Hepatocyte (in vitro differentiated cells): ENCODE measurements at places on chromosomes 11 and 22. TPM values are rescaled to one million over a fixed set of nuclear protein-coding genes. Genes with fewer than 3 reads are reported as not detected.
A peak's percentile ranks its signal among the peaks of the same experiment; 100 is the strongest.

DERL3 gene
- total RNA-seq: 1.6 and 1.8 TPM in 2 replicates

DNA sequence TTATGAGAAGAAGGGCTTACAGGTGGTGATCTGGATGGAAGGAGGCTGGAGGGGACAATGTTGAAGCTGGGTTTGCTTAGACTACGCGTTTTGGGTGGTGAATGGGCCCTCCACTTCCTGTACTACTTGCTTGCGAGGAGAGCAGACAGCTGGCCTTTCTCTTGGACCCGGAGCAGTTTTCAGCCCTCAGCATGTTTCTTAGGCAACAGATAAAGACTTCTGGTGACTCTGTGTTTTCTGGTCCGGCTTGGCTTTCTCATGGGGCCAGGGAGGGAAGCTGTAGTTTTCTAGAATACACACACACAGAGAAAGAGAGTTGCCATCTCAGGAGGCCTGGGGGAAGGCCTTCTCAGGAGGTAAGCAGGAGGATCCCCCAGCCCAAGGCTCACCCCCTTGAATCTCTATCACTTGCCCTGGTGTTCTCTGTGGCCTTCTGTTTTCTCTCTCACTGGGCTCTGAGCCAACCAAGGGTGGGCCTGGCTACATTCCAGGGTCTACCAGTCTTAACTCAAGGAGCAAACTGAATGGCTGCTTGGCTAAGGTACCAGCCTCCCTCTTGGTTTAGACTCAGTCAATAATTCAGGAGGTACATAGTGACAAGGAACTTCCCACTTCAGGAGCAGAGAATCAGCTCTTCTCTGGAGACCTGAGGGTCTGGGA lies 2.4 kb downstream of the CCS start:
- DNase-seq: peak; percentile 38
- no peak overlapping the region for H3K4me3 ChIP-seq
- H3K27me3 ChIP-seq: no peaks in the 10 kb centered on the region
- peak overlapping the region; percentile 83 for H3K27ac ChIP-seq

DNA sequence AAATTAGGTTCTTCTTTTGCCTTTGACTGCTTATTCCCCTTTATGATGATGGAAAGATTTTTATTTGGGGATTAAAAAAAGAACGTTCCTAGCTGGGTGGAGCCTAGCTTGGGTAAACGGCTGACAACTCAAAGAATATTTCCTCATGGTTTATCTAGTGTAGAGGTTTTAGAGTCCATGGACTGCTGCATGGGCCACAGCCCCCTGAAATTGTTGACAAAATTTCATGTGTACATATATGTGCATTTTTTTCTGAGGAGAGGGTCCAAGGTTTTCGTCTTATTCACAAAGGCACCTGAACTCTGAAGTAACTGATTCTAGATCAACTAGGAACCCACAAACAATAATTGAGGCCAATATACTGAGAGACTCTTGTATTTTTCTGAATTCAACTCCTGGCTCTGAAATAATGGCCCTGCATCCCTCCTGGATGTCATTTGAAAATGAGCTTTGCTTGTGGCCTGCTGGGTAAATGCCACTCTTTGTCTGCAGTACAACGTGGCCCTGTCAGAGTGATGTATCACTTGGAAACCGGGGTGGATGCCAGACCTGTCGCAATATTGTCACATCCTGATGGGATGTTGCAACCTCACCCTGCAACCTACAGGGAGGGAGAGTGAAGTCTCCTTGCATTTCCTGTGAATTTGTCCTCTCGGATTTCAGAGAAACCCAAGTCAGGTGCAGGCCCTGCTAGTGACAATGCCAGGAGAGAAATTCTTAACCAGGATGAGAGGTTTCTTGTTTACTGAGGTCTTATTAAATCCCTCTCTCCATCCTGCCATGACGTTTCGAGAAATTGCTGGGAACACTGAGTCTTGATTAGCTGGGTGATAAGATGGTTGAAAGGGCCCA lies 33.8 kb downstream of the EHF start:
- no peaks in the 10 kb centered on the region for H3K27me3 ChIP-seq
- peaks cover 6% of the 10 kb centered on the region for H3K4me1 ChIP-seq
- DNase-seq: peak; percentile 70
- H3K36me3 ChIP-seq: no peaks in the 10 kb centered on the region

DNA sequence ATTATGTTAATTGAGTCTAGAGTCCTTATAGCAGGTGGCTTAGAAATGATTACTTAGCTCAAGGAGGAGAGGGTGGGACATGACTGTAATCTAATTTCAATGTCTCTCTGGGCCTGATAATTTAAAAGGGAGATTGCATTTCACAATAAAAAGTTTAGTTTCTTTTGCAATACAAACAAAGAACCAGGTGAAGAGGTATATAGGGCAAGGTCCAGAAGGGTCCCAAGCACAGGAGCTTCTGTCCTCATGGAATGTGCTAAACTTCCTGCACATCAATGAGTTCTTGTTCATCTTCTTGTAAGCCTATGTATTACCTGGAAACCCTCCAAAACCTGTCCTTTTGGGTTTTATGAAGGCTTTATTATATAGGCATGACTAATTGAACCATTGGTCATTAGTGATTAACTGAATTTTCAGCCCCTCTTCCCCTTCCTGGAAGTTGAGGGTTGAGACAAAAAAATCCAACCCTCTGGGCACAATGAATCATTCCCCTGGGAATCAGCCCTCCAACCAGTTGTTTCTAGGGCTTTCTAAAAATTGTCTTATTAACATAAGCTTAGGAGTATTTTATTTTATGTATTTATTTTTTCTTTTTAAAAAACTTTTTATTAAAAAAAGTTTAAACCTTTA lies 37.6 kb downstream of the MS4A2 start:
- H3K27ac ChIP-seq: no peak overlapping the region
- DNase-seq: no peak
- no peaks in the 10 kb centered on the region for H3K36me3 ChIP-seq

GRCh38 chr11:35178067-35178805 lies 39.3 kb downstream of the CD44 start:
- H3K36me3 ChIP-seq: no peaks in the 10 kb centered on the region
- DNase-seq: no peak
- H3K4me3 ChIP-seq: no peak overlapping the region
- H3K27ac ChIP-seq: no peak overlapping the region
- H3K4me1 ChIP-seq: peaks cover 9% of the 10 kb centered on the region

C11orf65 gene
- 0.50 and 1.0 TPM in 2 replicates for total RNA-seq

RAB39A gene
- total RNA-seq: 0.43 and 1.6 TPM in 2 replicates

- H3K27ac ChIP-seq: no peak overlapping the region
- DNase-seq: peak; percentile 90
- H3K4me1 ChIP-seq: no peaks in the 10 kb centered on the region
- no peaks in the 10 kb centered on the region for H3K27me3 ChIP-seq
- no peaks in the 10 kb centered on the region for H3K36me3 ChIP-seq
Observed at GRCh38 chr11:44927174-44927661, 23.5 kb downstream of the TP53I11 start.

DNA sequence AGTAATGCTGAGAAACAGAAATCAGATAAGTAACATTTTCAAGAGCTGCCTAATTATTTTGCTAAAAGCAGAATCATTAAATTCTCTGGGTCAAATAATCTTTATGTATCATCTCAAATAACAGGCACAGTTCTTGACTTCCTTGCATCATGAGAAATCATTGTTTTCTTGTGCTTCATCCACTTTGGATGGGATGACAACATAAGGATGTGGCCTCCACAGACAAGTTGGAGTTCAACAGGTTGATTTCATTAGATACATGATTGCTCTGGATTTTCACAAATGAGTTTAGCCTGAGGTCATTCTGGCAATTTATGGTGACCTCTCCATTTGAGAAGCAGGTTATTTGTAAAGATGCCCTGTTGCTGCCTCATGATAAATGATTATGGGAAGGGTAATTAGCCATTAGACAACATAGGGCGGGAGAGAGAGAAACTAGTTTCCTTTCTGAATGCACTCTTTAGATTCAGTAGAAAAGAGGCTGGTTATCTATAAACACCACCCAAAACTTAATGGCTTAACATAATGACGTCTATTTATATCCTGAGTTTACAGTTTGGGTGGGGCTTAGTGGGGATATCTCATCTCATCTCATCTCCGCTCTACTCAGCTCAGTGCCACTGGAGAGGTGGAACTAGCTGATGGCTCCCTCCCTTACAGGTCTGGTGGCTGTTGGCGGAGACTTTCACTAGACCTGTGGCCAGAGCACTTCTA lies 35.0 kb upstream of the ADORA2A start:
- no peaks in the 10 kb centered on the region for H3K36me3 ChIP-seq
- no peak for DNase-seq
- H3K27ac ChIP-seq: peak overlapping the region; percentile 40
- peaks cover 17% of the 10 kb centered on the region for H3K4me1 ChIP-seq
- H3K4me3 ChIP-seq: no peak overlapping the region

APOC3 gene
- total RNA-seq: 2,309 and 2,825 TPM in 2 replicates

- peaks cover 4% of the 10 kb centered on the region for H3K4me1 ChIP-seq
- no peak for DNase-seq
- H3K27ac ChIP-seq: no peak overlapping the region
- no peaks in the 10 kb centered on the region for H3K36me3 ChIP-seq
- no peak overlapping the region for H3K4me3 ChIP-seq
Observed at GRCh38 chr22:50034126-50035081, 21.8 kb upstream of the IL17REL start.

- H3K27me3 ChIP-seq: no peaks in the 10 kb centered on the region
- peaks cover 78% of the 10 kb centered on the region for H3K4me1 ChIP-seq
- no peak overlapping the region for H3K4me3 ChIP-seq
- no peaks in the 10 kb centered on the region for H3K36me3 ChIP-seq
Observed at GRCh38 chr11:69011624-69012091, 1.4 kb downstream of the MRGPRF start.

PLCB3 gene
- total RNA-seq: 21.1 and 23.5 TPM in 2 replicates

DNA sequence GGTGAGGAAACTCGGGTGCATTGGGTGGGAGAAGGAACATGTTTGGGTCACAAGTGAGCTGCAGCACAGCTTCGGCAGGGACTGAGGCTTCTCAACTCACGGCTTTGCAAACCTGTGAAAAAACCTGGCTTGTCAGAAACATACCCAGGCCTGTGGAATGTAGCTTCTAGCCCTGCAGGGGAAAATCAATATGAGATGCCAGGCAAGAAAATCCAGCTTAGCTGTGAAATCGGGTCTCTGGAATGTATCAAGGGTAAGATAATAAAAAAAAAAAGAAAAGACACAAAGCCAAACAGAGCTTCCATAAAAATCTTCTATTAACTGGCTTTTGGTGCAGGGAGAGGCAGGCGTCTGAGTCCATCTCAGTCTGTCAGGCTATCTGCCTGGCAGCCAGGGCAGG lies 28.5 kb downstream of the UQCR10 start:
- H3K4me3 ChIP-seq: no peak overlapping the region
- DNase-seq: no peak
- H3K4me1 ChIP-seq: peaks cover 27% of the 10 kb centered on the region

SHANK2 gene
- total RNA-seq: 11.9 and 17.3 TPM in 2 replicates

DNA sequence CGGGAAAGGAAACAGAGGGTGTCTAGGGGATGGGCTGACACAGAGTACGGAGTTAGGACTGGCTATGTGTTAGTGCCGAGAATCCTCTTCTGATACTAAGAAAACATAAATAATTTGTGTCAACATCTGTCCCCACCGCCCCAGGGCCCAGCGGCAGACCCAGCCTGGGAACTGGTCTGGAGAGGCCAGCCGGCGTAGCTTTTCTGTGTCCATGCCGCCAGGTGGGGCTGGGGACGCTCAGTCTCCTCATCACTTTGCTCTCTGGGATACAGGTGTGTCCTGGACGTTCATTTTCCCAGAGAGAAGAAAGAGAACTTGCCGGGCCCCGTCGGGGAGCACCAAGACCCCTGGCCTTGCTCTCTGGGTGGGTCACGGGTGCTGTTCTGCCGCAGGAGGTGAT lies 54.7 kb downstream of the WNT7B start:
- H3K4me3 ChIP-seq: no peak overlapping the region
- no peaks in the 10 kb centered on the region for H3K4me1 ChIP-seq
- H3K36me3 ChIP-seq: no peaks in the 10 kb centered on the region
- no peak overlapping the region for H3K27ac ChIP-seq
- no peaks in the 10 kb centered on the region for H3K27me3 ChIP-seq

DNA sequence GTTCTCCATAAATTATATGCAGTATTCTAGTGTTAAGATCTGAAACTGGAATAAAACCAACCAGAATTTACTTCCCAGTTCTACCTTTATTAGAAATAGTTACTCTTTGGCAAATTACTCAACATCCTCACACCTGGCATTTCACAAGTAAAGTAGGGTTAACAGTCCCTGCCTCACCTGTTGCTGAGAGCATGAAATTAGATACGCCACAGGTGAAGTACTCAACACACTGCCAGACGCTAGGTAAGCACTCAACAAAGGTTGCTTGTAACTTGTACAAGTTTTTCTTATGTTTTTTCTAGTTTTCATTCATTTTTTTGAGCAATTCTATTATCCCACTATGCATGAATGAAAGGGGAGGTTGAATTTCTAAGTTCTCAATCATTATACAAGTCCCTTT lies 267.6 kb upstream of the ARHGAP42 start:
- no peak overlapping the region for H3K27ac ChIP-seq
- no peak overlapping the region for H3K4me3 ChIP-seq
- no peaks in the 10 kb centered on the region for H3K4me1 ChIP-seq
- no peaks in the 10 kb centered on the region for H3K36me3 ChIP-seq
- DNase-seq: no peak
- no peaks in the 10 kb centered on the region for H3K27me3 ChIP-seq

- DNase-seq: peak; percentile 27
- H3K4me1 ChIP-seq: peaks cover 52% of the 10 kb centered on the region
- no peaks in the 10 kb centered on the region for H3K36me3 ChIP-seq
- no peaks in the 10 kb centered on the region for H3K27me3 ChIP-seq
- H3K4me3 ChIP-seq: no peak overlapping the region
- peak overlapping the region; percentile 47 for H3K27ac ChIP-seq
Observed at GRCh38 chr22:41561335-41561734, 525 bp downstream of the CSDC2 start.

GRCh38 chr11:64396079-64396591 lies 37.2 kb downstream of the RPS6KA4 start:
- H3K36me3 ChIP-seq: no peaks in the 10 kb centered on the region
- peak; percentile 55 for DNase-seq
- peaks cover 12% of the 10 kb centered on the region for H3K4me1 ChIP-seq
- peak overlapping the region; percentile 28 for H3K27ac ChIP-seq
- H3K27me3 ChIP-seq: no peaks in the 10 kb centered on the region

- no peak overlapping the region for H3K27ac ChIP-seq
- H3K36me3 ChIP-seq: no peaks in the 10 kb centered on the region
- no peak for DNase-seq
- peaks cover 53% of the 10 kb centered on the region for H3K27me3 ChIP-seq
- H3K4me1 ChIP-seq: peaks cover 8% of the 10 kb centered on the region
Observed at GRCh38 chr11:116576526-116576925, 196.3 kb downstream of the BUD13 start.

GRCh38 chr22:17775781-17776465 lies 1.7 kb upstream of the BID start:
- no peak overlapping the region for H3K27ac ChIP-seq
- peaks cover 11% of the 10 kb centered on the region for H3K4me1 ChIP-seq
- no peaks in the 10 kb centered on the region for H3K36me3 ChIP-seq
- no peaks in the 10 kb centered on the region for H3K27me3 ChIP-seq
- DNase-seq: no peak
- no peak overlapping the region for H3K4me3 ChIP-seq

IGLL1 gene
- not detected in 2 replicates for total RNA-seq

GRCh38 chr11:26696330-26696729 lies 25.5 kb downstream of the SLC5A12 start:
- H3K36me3 ChIP-seq: no peaks in the 10 kb centered on the region
- H3K27ac ChIP-seq: no peak overlapping the region
- no peak overlapping the region for H3K4me3 ChIP-seq
- DNase-seq: no peak
- H3K27me3 ChIP-seq: no peaks in the 10 kb centered on the region
- H3K4me1 ChIP-seq: no peaks in the 10 kb centered on the region

- H3K27ac ChIP-seq: no peak overlapping the region
- H3K36me3 ChIP-seq: no peaks in the 10 kb centered on the region
- no peaks in the 10 kb centered on the region for H3K4me1 ChIP-seq
Observed at GRCh38 chr22:29755889-29756288, 10.9 kb downstream of the ZMAT5 start.

GRCh38 chr11:61103851-61104423 lies 1.6 kb downstream of the CD5 start:
- no peak overlapping the region for H3K4me3 ChIP-seq
- no peaks in the 10 kb centered on the region for H3K4me1 ChIP-seq
- no peak for DNase-seq

TUB gene
- total RNA-seq: 14.9 and 18.7 TPM in 2 replicates
